ENCODE measurements at places on chromosomes 2 and 18.

DNA sequence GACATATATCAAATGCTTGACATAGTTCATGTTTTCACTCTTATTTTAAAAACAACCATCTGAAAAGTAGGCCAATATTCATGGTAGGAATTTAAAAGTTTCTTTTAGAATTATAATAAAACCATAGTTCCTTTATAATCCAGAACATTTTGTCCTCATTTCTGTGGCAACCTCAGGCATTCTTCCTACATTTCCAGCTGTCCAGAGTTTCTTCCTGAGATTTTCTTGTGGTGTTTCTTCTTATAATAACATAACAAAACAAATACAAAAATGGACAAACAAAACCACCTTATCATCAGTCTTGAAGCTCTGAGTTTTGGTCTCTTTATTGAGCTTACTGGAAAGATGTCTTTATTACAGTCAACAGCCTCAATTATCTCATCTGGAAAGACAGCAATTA is 2028.6 kb upstream of the CELF4 start:
- no peak for ATAC-seq

DNA sequence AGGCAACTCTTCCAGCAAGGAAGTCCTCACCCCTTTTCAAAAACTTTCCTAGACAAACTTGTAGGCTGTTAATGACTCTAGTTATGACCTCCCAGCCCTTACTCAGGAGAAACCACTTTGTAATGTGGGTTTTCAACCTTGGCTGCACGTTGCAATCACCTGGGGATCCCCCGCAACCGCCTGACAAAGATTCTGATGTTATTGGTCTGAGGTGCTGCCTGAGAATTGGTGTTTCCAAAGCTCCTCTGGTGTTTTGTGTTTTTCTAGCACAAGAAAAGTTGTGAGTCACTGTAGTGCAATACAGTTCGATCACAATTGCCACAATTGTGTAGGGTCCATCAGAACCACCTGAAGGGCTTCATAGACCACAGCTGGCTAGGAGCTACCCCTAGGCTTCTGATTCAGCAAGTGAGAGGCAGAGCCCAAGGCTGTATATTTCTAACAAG is 121.6 kb downstream of the SP100 start:
- ATAC-seq = peak; percentile 81

DNA sequence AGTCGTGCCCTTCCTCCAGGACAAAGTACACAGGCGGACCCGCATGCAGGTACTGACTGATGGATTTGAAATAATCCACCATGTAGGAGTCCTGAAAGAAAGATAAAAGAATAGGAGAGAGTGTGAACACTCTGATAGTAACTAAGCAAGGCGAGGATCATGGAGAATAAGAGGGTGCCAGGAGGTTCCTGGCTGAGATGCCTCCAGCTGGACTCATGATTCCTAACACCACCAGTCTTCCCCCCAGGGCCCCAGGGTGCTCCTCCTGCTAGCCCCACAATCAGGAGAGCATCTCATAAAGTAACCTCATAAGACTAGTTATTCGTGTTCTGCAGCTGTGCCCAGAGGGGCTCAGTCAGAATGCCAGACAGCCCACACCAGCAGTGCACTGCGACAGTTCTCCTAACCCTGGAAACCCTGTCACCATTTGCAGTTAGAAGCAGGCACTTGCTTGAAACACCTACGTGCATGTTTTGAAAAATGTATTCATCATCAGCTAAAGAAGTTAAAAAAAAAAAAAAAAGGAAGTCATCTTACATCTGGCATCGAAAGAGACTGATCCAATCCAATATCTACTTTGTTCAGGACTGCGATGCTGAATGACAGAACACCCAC is 36.7 kb downstream of the RMC1 start:
- ATAC-seq = no peak

GRCh38 chr2:42567806-42568400 is 529 bp upstream of the MTA3 start:
- ATAC-seq = no peak

DNA sequence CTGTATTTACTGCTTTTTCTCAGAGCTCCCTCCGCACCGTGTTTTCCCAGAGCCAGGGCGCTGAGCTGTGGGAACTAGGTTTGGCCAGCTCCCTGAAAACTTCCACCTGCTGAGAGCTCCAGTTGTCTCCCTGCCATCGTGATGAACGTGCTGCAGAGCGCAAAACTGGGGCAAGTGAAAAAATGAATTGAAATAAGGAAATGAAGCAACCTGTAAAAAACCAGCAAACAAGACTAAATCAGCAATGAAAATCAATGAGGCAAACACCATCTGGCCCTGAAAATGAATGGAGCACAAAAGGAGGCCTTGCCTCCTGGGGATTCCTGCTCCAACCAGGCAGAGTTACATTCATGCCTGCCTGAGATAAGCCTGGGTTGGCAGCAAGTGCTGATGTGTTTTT is 129.9 kb downstream of the MARCHF4 start:
- ATAC-seq = no peak

DNA sequence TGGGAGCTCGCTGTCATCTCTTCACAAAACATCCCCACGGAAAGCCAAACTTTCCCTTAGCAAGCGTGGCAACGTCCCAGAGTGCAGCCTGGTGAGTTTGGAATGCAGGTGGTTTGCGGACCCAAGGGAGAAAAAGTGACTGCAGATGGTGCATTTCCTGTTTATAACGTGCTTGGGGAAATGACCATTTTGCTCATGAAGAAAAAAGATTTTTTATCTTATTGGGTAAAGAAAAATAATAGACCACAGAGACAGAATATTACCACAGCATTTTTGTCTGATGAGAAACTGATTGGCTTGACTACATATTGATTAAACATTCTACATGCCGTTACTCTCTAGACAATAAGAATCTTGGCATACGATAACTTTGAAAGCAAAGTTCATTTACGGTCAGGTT is 136.5 kb downstream of the COPS8 start:
- no peak for ATAC-seq

DNA sequence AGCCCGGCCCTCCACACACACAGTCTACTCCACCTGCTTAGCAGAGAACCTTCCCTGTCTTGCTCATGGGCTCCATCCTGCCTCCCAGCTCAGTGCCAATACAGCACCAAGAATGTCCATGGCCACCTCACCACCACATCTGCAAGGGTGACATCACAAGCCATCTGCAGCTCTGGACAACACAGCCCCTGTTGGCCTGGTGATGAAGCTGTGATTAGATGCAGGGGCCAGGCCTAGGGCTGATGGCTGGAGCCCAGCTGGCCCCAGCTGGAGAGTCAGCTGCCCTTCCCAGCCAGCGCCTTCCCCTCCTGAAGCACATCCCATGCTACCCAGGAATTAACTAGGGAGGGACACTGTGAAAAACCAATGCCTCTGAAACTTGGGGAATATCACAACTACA is 91.1 kb downstream of the TTC32 start:
- ATAC-seq = no peak

- ATAC-seq = no peak
Measured at GRCh38 chr2:110886826-110887573, 154.6 kb downstream of the ACOXL start.

DNA sequence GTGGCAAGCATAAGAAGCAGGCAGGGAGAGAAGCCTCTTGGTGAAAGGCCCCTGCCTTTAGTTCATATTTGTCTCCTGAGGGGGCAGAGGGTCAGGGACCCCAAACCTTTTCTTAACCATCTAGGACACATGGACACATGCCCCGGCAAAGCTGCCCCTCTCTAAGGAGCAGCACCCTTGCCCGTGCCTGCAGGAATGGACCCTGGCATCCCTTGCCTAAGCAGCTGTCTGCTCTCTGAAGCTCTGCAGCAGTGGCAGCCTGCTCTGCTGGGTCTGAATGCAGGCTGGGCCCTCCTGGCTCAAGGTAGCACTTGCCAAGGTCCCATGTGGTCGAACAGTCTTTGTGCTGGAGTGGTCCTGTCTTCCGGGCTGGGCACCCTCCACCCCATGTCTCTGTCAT is 174.4 kb downstream of the CELF4 start:
- ATAC-seq = no peak

- ATAC-seq = no peak
Measured at GRCh38 chr18:48656176-48656575, 117.3 kb downstream of the CTIF start.

Data from activated T-helper 17 cell treated with anti-CD3 and anti-CD28 coated beads, Interleukin-2, amount 50 U/mL, for 72 hours (primary cell).